ENCODE measurements at places on chromosomes 7 and 10. TPM values are rescaled to one million over a fixed set of nuclear protein-coding genes. Genes with fewer than 3 reads are reported as not detected.

DNA sequence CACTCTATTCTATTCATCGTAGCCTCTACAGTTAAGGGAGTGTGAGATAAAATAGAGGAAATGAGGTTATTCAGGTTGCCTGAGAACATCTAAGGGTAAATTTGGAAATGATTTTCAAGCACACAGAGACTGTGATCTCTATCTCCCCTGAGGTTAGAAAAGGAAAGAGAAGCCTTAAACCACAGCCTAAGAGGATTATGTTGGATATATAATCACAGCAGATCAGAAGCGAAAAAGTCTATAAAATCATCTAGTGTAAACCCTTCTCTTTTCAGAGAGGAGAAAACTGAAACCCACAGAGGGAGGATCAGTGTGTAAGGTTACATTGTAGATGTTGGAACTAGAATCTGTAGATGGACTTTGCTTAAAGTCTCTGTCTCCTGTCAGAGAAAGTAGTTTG, 90.6 kb upstream of the SEMA3E start:
- no peaks in the 10 kb centered on the region for H3K27me3 ChIP-seq
- no peaks in the 10 kb centered on the region for H3K4me1 ChIP-seq
- no peak for DNase-seq
- no peaks in the 10 kb centered on the region for H3K36me3 ChIP-seq

The IL6 gene
- total RNA-seq, result not detected

The UPP1 gene
- total RNA-seq, result 77.4 TPM

GRCh38 chr7:66502230-66503035, 126.2 kb upstream of the KCTD7 start:
- H3K27me3 ChIP-seq, result peaks cover 4% of the 10 kb centered on the region
- H3K4me3 ChIP-seq, result no peak overlapping the region
- no peaks in the 10 kb centered on the region for H3K4me1 ChIP-seq
- H3K27ac ChIP-seq, result no peak overlapping the region
- no peak for DNase-seq
- no peaks in the 10 kb centered on the region for H3K36me3 ChIP-seq

The GIMAP2 gene
- 1.9 TPM for total RNA-seq

- H3K4me3 ChIP-seq, result no peak overlapping the region
- peaks cover 18% of the 10 kb centered on the region for H3K4me1 ChIP-seq
- H3K36me3 ChIP-seq, result peaks cover 3% of the 10 kb centered on the region
- peaks cover 1% of the 10 kb centered on the region for H3K27me3 ChIP-seq
- no peak overlapping the region for H3K27ac ChIP-seq
Measured at GRCh38 chr7:66754541-66754940, 14.0 kb downstream of the RABGEF1 start.

GRCh38 chr10:67790534-67791408, 47.2 kb downstream of the DNAJC12 start:
- no peaks in the 10 kb centered on the region for H3K36me3 ChIP-seq
- H3K27ac ChIP-seq, result no peak overlapping the region
- no peak overlapping the region for H3K4me3 ChIP-seq

DNA sequence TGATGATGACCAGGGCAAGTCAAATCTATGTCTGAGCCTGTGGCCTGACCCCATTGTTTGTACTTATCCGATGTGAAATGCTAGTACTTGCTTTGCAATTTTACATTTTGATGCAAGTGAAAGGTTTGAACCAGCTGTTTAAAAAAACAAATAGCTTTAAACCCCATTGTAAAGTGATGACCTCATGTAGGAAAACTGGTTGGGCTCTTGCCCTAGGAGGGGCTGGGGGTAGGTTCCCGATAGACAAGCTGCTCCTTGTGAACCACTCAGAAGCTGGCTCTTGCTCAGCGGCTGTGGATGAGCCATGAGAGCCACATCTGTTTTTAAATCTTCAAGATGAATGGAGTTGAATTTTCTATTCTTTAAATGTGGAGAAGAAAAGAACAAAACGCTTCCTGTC, 185.3 kb downstream of the WDR11 start:
- no peaks in the 10 kb centered on the region for H3K36me3 ChIP-seq
- no peak overlapping the region for H3K4me3 ChIP-seq
- no peak overlapping the region for H3K27ac ChIP-seq
- H3K4me1 ChIP-seq, result no peaks in the 10 kb centered on the region
- no peak for DNase-seq

The ADAM22 gene
- 14.6 TPM for total RNA-seq

- DNase-seq, result no peak
- H3K36me3 ChIP-seq, result peaks cover 69% of the 10 kb centered on the region
Measured at GRCh38 chr10:14916600-14916999, 37.3 kb downstream of the DCLRE1C start.

DNA sequence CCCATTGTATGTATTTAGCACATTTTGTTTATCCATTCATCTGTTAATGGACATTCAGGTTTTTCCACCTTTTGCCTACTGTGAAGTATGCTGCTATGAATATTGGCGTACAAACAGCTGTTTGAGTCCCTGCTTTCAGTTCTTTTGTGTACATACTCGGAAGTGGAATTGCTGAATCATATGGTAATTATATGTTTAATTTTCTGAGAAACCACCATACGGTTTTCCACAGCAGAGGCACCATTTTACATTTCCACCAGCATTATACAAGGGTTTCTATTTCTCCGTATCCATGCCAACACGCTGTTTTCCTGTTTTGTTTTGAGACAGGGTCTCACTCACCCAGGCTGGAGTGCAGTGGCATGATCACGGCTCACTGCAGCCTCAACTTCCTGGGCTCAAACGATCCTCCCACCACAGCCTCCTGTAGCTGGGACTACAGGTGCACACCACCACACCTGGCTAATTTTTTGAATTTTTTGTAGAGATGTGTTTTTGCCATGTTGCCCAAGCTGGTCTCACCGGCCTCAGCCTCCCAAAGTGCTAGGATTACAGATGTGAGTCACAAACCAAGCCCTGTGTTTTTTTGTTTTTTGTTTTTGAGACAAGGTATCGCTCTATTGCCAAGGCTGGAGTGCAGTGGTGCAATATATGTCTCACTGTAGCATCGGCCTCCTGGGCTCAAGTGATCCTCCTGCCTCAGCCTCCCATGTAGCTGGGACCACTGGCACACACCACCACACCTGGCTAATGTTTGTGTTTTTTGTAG, 22.1 kb upstream of the FBXW4 start:
- no peaks in the 10 kb centered on the region for H3K36me3 ChIP-seq
- H3K27ac ChIP-seq, result peak overlapping the region; percentile 36
- peaks cover 3% of the 10 kb centered on the region for H3K4me1 ChIP-seq
- DNase-seq, result no peak

- peaks cover 21% of the 10 kb centered on the region for H3K27me3 ChIP-seq
- no peak overlapping the region for H3K27ac ChIP-seq
- peaks cover 26% of the 10 kb centered on the region for H3K36me3 ChIP-seq
- no peaks in the 10 kb centered on the region for H3K4me1 ChIP-seq
Measured at GRCh38 chr7:157900011-157900410, 563.2 kb downstream of the DNAJB6 start.

- H3K4me3 ChIP-seq, result no peak overlapping the region
- peaks cover 15% of the 10 kb centered on the region for H3K36me3 ChIP-seq
- H3K27me3 ChIP-seq, result peaks cover 1% of the 10 kb centered on the region
- no peak for DNase-seq
Measured at GRCh38 chr10:127148066-127148932, 48.1 kb downstream of the INSYN2A start.

DNA sequence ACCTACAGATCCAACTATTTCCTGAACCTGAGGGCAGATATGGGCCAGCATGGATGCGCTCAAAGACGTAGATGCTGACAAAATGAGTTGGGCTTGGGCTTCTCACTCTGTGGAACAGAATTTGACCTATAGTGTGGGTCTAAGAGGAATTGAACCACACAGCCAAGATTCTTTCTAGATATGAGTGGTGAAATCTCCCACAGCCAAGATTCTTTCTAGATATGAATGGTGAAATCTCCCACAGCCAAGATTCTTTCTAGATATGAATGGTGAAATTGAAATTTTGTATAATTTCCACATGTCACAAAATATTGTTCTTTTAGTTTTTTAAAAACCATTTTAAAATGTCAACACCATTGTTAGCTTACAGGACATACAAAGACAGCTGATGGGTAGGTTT, 215.4 kb upstream of the LRGUK start:
- DNase-seq, result no peak
- H3K36me3 ChIP-seq, result no peaks in the 10 kb centered on the region
- H3K4me3 ChIP-seq, result no peak overlapping the region

DNA sequence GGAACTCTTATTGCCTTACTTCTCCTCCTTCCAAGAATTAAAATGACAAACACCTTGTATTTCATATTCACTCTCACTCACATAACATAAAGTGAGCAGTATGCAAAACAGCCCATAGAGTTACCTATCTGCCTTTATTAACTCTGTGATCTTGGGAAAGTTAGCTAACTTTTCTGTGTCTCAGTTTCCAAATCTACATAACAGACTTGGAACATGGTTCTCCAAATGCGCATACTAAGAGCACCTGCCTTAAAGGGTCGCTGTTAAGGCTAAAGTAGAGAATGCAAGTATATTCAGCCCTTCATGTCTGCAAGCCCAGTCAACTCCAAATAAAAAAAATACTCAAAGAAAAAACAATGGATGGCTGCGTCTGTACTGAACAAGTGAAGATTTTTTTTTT, 121.8 kb upstream of the C1QL3 start:
- no peak for DNase-seq
- no peak overlapping the region for H3K27ac ChIP-seq
- H3K27me3 ChIP-seq, result no peaks in the 10 kb centered on the region
- no peaks in the 10 kb centered on the region for H3K4me1 ChIP-seq
- no peak overlapping the region for H3K4me3 ChIP-seq

The URGCP gene
- total RNA-seq, result 13.0 TPM

- no peak overlapping the region for H3K27ac ChIP-seq
- H3K27me3 ChIP-seq, result no peaks in the 10 kb centered on the region
- no peak for DNase-seq
- H3K4me1 ChIP-seq, result no peaks in the 10 kb centered on the region
- no peak overlapping the region for H3K4me3 ChIP-seq
Measured at GRCh38 chr7:11297764-11298163, 324.1 kb downstream of the PHF14 start.

DNA sequence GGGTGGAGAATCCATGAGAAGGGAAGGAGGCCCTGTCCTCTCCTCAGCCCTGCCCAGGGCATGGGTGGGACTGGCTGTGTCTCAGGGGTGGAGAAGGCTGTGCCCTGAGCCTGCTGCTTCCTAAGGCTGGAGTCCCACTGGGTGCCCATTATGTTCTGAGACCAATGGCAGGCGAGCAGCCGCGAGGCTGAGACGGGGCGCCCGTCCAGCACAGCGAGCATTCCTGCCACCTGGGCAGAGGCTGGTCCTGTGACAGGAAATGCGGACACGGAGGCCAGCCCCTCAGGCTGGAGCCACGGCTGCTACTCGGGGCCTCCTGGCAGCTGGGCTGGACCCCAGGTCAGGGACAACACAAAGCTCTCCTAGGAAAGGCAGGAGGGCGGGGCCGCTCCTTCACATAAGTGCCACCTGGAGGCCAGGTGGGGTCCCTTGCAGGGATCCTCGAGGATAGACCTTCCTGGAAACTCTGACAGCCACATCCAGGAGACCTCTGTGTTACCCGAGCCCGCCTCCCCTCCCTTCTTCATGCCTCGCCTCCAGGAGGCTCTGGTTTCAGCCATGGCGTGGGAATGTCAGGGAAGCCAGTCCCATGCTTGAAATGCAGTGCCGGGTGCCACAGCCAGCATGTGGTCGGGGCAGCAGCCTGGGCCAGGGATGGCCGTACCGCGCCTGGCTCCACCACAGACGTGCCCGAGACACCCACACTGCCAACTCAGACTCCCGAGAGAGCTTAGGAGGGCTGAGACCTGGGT, 173.9 kb downstream of the USP6NL start:
- no peak overlapping the region for H3K4me3 ChIP-seq
- no peaks in the 10 kb centered on the region for H3K36me3 ChIP-seq
- no peak for DNase-seq
- no peaks in the 10 kb centered on the region for H3K4me1 ChIP-seq
- H3K27ac ChIP-seq, result no peak overlapping the region
- H3K27me3 ChIP-seq, result peaks cover 2% of the 10 kb centered on the region

The PCBD1 gene
- total RNA-seq, result 23.9 TPM

GRCh38 chr7:20330239-20330927, at the start of gene ITGB8:
TSS of gene ITGB8 (plus strand) at chr7:20330900. CDS start at chr7:20331807, 907 bp downstream.
- peaks cover 17% of the 10 kb centered on the region for H3K27me3 ChIP-seq
- peak; percentile 65 for DNase-seq
- peak within 1 kb of the TSS; percentile 91 for H3K27ac ChIP-seq
- H3K4me3 ChIP-seq, result peak within 1 kb of the TSS; percentile 95

The PTER gene
- total RNA-seq, result 2.3 TPM

DNA sequence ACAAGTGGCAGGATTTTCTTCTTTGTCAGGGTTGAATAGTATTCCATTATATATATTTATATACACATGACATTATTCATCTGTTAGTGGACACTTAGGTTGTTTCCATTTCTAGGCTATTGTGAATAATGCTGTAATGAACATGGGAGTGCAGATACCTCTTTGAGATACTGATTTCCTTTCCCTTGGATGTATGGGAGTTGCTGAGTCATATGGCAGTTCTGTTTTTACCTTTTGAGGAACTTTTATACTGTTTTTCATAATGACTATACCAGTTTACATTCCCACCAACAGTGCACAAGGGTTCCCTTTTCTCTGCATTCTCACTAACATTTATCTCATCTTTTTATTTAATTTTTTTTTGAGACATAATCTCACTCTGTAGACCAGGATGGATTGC, 1.8 kb upstream of the CLCN1 start:
- H3K4me1 ChIP-seq, result no peaks in the 10 kb centered on the region
- H3K36me3 ChIP-seq, result peaks cover 4% of the 10 kb centered on the region
- no peak for DNase-seq
- no peak overlapping the region for H3K27ac ChIP-seq
- H3K4me3 ChIP-seq, result no peak overlapping the region

DNA sequence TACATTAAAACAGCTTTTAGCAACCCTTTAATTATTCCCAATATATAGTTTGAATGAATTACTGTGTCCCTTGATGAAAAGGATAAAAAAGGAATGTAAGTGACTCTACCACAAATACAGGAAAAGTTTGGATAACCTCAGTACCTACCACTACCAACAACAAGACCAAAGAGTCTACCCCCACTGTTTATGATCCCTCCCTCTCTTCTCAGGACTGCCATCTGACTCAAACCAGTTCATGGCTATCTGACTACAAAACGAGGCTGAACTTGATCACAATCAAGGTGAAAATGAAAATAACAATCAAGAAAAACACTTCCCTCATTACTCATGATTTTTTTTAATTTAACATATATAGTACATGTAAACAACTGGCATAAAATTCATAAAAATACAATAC, 108.7 kb downstream of the DPY19L1 start:
- DNase-seq, result no peak
- peaks cover 6% of the 10 kb centered on the region for H3K4me1 ChIP-seq
- peaks cover 2% of the 10 kb centered on the region for H3K27me3 ChIP-seq
- H3K4me3 ChIP-seq, result no peak overlapping the region
- peaks cover 4% of the 10 kb centered on the region for H3K36me3 ChIP-seq

The ACSM6 gene
- total RNA-seq, result not detected

DNA sequence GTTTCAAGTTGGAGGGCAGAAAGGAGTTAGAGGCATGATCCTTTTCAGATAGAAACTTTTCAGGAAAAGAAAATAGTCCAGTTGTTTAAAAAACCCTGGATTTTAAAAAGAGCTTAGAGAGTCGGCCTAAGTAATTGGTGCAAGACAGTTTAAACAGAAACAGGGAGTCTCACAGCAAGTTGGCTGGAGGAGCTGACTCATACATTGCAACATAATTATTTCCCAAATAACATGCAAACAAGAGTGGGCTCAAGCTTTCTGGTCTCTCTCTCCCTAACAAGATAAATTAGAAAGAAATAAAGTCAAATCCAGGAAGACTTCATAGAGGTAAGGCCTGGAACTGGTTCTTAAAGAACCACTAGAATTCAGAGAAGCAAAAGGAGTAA, 100.3 kb upstream of the AGBL3 start:
- H3K27me3 ChIP-seq, result no peaks in the 10 kb centered on the region
- H3K4me1 ChIP-seq, result peaks cover 23% of the 10 kb centered on the region
- H3K27ac ChIP-seq, result peak overlapping the region; percentile 7
- no peak overlapping the region for H3K4me3 ChIP-seq

The PTF1A gene
- not detected for total RNA-seq

The GDF2 gene
- not detected for total RNA-seq

Measured in endothelial cell (in vitro differentiated cells).